Inflammatory macrophage treated with lipopolysaccharide for 1 hour (primary cell): ENCODE measurements at places on chromosomes 5 and 9.

DNA sequence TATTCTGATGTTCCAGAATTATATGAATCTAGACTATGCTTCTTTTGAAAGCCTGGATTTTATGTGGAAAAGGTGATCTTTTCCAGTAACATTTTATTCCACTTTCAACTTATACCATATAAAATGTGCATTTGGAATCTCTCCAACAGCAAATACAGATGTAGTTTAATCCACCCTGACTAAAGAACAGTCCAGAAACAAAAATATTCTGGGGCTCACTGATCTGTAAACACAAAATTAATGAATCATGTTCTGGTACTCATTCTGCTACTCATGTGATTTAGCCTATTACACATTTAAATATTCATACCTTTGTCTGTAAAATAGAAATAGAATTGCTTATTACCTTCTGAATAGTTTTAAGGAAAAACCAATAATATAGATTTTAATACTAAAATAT, 125.8 kb downstream of the ARRDC3 start:
- no peak for DNase-seq

DNA sequence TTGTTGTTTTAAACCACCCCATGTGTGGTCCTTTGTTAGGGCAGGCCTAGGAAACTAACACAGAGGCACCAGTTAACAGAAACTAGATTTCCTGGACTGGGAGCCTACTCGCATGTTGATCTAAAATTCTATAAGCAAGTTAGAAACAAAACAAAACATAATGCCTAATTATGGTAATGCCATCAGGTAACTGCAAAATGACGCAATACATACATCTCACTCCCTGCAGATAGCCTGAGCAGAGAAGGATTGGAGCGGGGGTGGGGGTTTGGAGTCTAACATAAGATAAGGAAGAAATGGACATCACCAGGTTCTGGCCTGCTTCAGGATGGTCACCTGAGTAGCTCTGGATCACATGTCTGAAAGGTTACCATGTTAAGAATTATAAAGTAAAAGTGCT, 113.4 kb upstream of the CTSL start:
- no peak for DNase-seq

GRCh38 chr5:177430140-177430951, 3.9 kb downstream of the GRK6 start:
- no peak for DNase-seq

GRCh38 chr5:171340491-171340890, 31.4 kb downstream of the TLX3 start:
- no peak for DNase-seq

- DNase-seq = peak; percentile 1
Observed at GRCh38 chr5:92309336-92309991, 926.3 kb upstream of the ARRDC3 start.

DNA sequence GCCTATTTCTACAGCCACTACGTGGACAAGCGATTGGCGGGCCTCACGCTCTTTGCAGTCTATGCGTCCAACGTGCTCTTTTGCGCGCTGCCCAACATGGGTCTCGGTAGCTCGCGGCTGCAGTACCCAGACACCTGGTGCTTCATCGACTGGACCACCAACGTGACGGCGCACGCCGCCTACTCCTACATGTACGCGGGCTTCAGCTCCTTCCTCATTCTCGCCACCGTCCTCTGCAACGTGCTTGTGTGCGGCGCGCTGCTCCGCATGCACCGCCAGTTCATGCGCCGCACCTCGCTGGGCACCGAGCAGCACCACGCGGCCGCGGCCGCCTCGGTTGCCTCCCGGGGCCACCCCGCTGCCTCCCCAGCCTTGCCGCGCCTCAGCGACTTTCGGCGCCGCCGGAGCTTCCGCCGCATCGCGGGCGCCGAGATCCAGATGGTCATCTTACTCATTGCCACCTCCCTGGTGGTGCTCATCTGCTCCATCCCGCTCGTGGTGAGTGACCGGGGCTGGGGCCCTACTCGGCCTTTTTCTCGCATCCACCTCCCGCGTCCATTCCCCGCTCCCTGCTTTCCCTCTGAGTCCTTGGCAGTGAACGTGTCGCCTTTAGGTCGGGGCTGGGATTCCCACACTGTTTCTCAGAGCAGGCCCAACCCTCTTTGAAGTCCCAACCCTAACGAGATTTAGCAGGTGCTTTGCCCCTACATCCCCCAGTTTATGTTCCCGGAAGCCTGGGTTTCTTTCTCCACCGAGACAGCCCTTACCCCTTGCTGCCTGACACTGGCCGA, 1.8 kb downstream of the PTGER4 start:
- no peak for DNase-seq

DNA sequence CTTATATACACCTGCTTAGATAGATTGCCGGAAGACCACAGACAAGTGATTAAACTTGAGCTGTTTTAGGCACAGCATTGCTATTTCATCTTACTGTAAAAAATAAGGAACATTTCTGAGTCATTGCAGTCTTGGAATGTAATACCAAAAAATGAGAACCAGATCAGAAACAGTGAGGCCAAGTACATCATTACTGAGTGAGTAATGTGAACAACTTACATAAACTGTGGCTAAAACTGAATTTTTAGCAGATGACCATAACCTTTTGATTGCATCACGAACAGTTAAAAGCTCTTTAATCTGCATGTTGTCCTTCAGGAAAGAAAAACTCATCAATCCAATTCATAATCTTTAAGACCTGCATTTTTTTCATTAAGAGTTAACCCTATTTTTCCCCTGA, 157.1 kb upstream of the FGF10 start:
- DNase-seq = no peak

DNA sequence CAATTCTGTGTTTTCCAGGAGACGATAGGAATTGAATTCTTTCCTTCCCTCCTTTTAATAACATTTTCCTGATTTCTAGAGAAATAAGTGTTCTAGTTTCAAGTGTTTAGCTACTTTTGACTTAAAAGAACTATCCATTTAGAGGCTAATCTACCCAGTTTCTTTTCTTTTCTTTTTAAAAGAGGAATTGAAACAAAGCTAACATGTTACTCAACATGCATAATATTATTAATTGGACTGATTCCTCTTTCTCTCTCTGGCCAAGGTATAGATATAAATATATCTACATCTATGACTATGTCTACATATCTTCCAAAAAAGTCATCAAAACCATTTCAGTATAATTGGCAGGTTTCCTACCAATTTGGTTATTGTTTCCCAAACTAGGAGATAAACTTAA, 309.8 kb downstream of the TRPM3 start:
- peak; percentile 31 for DNase-seq

GRCh38 chr5:41143131-41143901, 70.0 kb downstream of the C6 start:
- no peak for DNase-seq

DNA sequence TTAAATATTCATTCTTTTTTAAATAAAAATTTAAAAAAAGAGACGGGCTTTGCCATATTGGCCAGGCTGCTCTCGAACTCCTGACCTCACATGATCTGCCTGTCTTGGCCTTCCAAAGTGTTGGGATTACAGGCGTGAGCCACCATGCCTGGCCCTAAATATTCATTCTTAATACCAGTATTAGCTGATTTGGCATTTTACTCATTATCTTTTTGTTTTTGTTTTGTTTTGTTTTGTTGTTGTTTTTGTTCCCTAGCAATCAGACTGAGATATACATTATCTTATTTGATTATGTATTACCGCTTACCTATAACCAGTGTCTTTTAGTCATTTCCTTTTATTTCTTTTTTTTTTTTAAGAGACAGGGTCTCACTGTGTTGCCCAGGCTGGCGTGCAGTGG, 37.9 kb downstream of the RNF44 start:
- no peak for DNase-seq

GRCh38 chr9:81650586-81651515, 38.5 kb downstream of the TLE1 start:
- DNase-seq = no peak

DNA sequence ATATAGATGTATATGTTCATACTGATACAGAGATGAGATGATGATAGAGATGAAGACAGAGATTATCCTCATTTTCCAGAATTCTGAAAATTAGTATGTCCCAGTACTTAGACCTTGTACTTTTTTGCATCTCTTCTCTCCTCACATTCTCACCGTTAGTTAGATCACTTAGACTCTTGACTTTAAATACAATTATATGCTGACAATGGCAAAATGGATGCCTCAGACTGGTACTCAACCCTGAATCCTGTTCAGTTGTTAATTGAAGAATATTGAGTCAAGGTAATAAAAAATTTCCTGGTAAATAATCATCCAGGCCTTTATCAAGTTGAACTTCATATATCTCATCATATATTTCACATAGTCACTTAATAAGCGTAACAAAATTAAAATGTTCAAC, 505.4 kb downstream of the EFNA5 start:
- DNase-seq = no peak

DNA sequence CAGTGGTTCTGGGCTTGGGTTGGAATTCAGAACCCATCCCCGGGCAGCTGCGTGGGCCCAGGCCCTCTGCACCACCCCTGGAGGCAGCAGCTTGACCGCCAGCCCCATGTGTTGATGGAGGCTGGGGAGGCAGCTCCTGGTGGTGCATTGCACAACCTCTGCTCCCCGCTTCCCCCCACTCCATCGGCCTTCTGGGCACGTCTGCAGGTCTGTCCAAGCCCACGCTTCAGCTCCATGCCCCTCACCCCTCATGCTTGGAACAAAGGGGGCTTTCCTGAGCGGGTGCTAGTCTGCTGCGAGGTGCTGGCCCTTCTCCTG, 1.4 kb downstream of the NCS1 start:
- DNase-seq = no peak

DNA sequence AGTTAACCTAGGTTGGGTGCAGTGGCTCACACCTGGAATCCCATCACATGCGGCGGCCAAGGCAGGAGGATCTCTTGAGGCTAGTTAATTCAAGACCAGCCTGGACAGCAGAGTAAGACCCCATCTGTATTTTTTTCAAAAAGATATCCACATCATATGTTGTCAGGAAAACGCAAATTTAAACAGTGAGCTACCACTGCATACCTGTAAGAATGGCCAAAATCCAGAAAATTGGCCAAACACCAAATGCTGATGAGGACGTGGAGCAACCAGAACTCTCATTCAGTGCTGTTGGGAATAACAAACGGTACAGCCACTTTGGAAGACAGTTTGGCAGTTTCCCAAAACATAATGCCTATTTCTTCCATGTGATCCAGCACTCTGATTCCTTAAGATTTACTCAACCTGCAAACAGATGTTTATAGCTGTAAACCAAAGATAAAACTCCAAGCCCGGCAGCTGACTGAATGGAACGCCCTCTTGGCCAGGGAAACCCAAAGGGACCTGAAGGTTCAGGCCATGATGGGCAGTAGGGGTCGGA, 12.4 kb downstream of the CEL start:
- DNase-seq = no peak

GRCh38 chr9:72907421-72907820, 45.4 kb downstream of the ALDH1A1 start:
- DNase-seq = peak; percentile 8

- DNase-seq = no peak
Observed at GRCh38 chr9:13485068-13485596, 205.6 kb upstream of the MPDZ start.
